ENCODE measurements at places on chromosomes 7 and 10. TPM values are rescaled to one million over a fixed set of nuclear protein-coding genes. Genes with fewer than 3 reads are reported as not detected.

The GSTO2 gene
- 11.0 TPM for total RNA-seq

The C7orf57 gene
- under 0.01 TPM for total RNA-seq

The GBX1 gene
- not detected for total RNA-seq

The PRRT4 gene
- 0.11 TPM for total RNA-seq

The TMEM130 gene
- total RNA-seq = 0.54 TPM

The CPA5 gene
- total RNA-seq = 0.13 TPM

The CLEC5A gene
- total RNA-seq = not detected

The NPC1L1 gene
- under 0.01 TPM for total RNA-seq

The PWWP2B gene
- 8.1 TPM for total RNA-seq

The LIPN gene
- not detected for total RNA-seq

The MLXIPL gene
- not detected for total RNA-seq

The C10orf95 gene
- total RNA-seq = not detected

The ACTR3C gene
- 7.8 TPM for total RNA-seq

The CSGALNACT2 gene
- 43.3 TPM for total RNA-seq

The YWHAG gene
- 97.5 TPM for total RNA-seq

The CLRN3 gene
- not detected for total RNA-seq

The OR6B1 gene
- total RNA-seq = not detected

The KCNH2 gene
- total RNA-seq = 1.7 TPM

The RET gene
- total RNA-seq = 0.32 TPM

The ITPRID1 gene
- not detected for total RNA-seq

The FAM13C gene
- 10.7 TPM for total RNA-seq

The NRG3 gene
- total RNA-seq = not detected

The EVX1 gene
- not detected for total RNA-seq

The PAPOLB gene
- total RNA-seq = 0.39 TPM

Measured in articular chondrocyte of knee joint (primary cell).